ENCODE measurements at places on chromosomes 4 and X.

DNA sequence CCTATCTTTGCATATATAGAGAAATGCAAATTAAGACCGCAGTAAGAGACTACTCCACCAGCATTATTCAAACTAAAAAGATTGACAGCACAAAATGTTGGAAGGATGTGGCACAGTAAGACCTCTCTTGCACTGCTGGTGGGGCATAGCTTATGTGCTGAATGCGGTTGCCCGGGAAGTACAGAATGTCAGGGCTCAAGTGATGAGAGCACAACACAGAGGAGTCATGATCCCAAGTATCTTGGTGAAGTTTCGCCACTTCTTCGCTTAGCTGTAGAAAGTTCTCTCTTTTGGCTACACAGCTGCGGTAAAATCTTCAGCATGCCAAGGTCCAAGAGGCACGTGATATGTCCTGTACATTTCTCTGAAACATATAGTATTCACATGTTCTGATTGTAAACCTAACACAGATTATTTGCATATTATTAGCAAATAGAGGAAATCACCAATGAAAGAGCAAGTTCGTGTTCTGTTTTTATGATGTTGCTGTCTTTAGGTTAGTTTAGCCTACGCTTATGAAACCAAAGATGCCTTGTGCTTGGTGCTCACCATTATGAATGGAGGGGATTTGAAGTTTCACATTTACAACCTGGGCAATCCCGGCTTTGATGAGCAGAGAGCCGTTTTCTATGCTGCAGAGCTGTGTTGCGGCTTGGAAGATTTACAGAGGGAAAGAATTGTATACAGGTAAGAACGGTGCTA is 55.0 kb downstream of the HTT-AS start:
- no peak for DNase-seq

GRCh38 chrX:78375894-78376293 is 48.5 kb upstream of the CYSLTR1 start:
- no peak for DNase-seq

- no peak for DNase-seq
These were observed 1306.8 kb downstream of the STIM2 start for GRCh38 chr4:28167411-28167810.

GRCh38 chr4:10734697-10735096 is 50.1 kb upstream of the CLNK start:
- DNase-seq, result no peak

- DNase-seq, result no peak
These were observed 2.9 kb upstream of the NSD2 start for GRCh38 chr4:1868293-1868692.

GRCh38 chrX:154396973-154397887 is 947 bp upstream of the RPL10 start:
- DNase-seq, result no peak

- DNase-seq, result no peak
These were observed 16.2 kb downstream of the GPAT3 start for GRCh38 chr4:83552083-83552482.

DNA sequence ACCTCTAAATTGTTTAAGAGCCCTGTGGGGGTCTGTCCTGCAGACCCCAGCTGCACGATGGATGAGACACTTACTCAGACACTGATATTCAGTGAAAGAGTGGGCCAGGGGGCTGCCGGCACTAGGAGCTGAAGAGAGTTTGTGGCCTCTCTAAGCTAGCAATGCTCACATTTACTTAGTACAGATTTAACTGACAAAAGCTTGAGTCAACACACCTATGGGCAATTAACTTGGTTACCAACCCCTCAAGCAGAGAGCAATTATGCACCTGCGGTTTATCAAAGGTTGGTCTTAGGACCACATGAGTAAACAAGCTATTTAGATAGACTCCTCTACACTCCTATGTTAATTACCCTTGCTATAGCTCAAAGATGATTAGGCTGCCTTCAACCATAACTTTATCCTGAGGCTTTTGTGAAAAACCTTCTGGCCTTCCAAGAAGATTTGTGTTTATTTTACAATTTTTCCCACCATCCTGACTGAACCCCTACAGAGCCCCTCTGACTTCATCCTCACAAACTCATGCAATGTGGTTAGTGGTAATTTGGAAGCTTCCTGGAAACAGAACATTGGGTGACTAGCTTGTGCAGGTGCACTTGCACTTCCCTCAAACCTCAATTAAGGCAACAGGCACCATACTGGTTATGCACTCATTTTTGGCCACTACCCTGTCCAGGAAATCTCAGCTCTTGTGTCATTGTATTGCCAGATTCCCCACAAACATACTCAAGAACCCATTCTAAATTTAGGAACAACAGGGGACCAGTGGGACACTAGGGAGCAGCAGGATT is 234.4 kb upstream of the ITM2A start:
- no peak for DNase-seq

GRCh38 chrX:2676794-2677675 is 14.1 kb upstream of the CD99 start:
- no peak for DNase-seq

GRCh38 chr4:100519205-100519604 is 1.4 kb upstream of the EMCN start:
- no peak for DNase-seq

DNA sequence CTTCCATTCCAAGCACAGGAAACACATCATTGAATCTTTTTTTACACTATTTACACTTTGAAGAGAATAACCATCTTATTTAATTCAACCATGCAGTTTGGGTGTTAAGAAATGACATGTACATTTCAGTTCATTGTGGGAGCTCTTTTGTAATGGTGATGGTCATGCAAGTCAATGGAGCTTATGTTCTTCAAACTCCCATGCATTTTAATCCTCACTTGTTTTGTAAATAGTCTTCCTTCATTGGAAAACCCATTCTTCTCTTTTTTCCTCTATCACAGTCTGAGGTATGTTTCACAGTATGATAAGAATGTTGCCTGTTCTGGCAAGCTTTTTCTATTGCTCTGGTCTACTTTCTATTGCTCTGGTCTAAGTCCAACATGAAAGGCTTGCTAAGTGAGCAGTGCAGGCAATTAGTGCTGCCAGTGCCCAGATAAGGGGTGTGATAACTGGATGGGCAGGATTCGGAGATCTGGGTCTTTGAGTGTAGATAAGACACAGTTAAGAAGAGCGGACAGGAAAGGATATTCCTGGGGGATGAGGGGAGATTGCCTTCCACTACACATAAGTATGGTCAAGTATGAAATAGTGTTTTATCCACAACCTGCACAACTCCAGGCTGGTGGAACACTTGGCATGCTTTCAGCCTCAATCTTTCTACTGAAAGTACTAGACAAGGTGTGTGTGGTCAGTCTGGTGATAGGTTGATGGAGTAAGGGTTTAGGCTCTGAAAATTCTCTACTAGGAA is 17.1 kb downstream of the AFP start:
- no peak for DNase-seq

DNA sequence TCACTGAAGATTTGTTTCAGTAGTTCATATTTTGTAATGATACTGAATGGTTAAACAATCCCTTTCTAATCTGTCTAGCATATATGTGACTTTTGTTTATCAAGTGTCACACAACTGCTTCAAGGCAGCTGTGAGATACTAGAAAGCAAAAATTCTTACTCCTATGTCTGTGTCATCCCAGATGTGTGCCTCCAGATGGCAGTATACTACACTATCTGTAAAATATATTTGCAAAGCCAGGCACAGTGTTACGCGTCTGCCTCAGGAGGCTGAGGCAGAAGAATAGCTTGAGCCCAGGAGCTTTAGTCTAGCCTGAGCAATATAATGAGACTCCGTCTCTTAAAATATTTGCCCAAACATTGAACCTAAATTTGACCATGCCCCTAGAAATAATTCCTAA is 4.0 kb downstream of the NUDT10 start:
- no peak for DNase-seq

- DNase-seq, result no peak
These were observed 285.0 kb downstream of the SPANXN1 start for GRCh38 chrX:145532176-145532780.

GRCh38 chr4:139798456-139798855 is 132.8 kb downstream of the MGST2 start:
- no peak for DNase-seq

DNA sequence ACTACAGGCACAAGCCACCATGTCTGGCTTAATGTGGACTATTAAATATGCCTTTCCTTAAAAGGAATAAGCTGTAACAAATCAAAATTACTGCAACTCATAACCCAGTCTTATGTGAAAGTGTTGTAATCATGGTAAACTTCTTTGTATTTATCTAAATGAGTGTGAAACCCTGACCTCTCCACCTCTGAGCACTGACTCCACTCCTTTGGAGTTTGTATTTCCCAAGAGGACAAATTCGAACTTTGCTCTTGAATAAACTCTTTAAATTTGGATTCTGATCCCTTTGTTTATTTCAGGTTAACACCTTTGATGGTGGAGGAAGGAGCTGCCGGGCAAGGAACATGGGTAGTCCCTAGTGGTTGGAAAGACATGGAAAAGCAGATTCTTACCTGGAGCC is 48.3 kb upstream of the FAM9A start:
- DNase-seq, result no peak

GRCh38 chr4:174423257-174423944 is 98.9 kb downstream of the HPGD start:
- DNase-seq, result no peak

GRCh38 chr4:1360423-1361283 is 13.6 kb downstream of the UVSSA start:
- DNase-seq, result no peak

GRCh38 chrX:25158635-25159034 is 142.9 kb upstream of the ARX start:
- DNase-seq, result no peak

DNA sequence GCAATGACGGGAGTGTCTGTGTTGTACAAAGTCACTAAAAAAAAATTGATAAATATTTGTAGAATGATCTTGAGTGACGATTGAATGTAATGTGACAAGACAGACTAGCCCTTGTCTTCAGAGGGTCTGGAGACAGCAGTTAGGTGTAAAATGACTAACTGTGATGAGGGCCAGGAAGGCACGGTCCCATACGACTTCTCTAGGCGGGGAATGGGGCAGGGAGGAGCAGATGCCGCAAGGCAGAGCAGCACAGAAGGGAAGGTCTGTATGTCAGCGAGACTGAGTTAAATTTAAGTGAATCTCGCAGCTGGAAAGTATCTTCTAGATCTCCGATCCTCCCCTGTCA is 405 bp downstream of the CENPE start:
- no peak for DNase-seq

Data from activated CD8-positive, alpha-beta memory T cell treated with anti-CD3 and anti-CD28 coated beads for 1 hour (primary cell).